ENCODE measurements at places on chromosomes 2 and 18.

GRCh38 chr2:191666732-191667131 is 11.2 kb upstream of the NABP1 start:
- DNase-seq: no peak

- DNase-seq: no peak
Observed at GRCh38 chr2:12155303-12156051, 409.0 kb downstream of the LPIN1 start.

DNA sequence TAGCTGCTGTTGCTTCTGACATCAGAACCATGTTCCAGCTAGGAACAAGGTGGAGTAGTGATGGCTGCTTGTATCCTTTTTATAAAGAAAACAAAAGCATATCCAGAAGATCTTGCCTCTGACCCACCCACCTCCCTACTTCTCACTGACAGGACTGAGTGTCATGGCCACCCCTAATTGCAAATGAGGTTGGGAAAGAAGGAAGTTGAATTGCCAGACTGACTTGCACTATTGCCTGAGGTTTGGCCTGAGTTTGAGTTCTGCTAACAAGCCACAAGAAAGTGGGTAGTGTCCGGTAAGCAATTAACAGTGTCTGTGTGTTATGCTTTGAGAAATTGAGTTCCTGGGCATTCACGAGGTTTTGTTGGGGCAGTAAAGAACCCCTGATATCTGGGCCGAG is 22.8 kb downstream of the SGPP2 start:
- DNase-seq: no peak

- peak; percentile 68 for DNase-seq
Observed at GRCh38 chr2:27720004-27720551, 51.4 kb upstream of the MRPL33 start.

GRCh38 chr2:101864426-101864825 is 127.3 kb upstream of the IL1R2 start:
- no peak for DNase-seq

DNA sequence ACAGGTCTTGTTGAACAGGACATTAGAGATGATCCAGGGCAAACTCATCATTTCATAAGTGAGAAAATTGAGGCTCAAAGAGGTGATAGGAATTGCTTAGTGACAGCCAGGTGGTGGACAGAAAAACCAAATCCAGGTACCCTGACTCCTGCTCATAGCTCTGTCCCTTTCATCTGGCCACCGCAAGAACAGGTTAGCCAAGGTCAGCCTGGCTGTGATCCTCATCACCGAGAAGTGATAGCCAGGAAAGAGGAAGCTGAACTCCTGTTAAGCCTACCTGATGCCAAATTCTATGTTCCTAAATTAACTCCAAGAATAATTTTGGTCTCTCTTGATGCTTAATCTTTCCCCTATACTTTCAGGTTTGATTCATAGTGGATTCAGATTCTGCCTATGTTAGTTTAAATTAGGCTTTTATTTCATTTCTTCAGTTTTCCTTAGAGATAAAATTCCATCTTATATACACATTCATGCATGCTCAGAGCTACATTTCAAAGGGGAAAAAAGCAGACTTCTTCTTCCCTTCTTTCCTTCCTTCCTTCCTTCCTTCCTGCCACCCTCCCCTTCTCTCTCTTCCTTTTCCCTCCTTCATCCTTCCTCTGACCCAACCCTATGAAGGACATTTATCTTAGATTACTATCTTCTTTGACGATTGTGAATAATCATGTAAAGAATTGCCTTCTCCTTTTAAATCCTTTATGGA is 17.3 kb upstream of the CRIM1 start:
- DNase-seq: no peak

- DNase-seq: no peak
Observed at GRCh38 chr2:111133603-111134002, 12.9 kb downstream of the BCL2L11 start.

GRCh38 chr2:23241121-23241520 is 143.9 kb upstream of the KLHL29 start:
- no peak for DNase-seq

DNA sequence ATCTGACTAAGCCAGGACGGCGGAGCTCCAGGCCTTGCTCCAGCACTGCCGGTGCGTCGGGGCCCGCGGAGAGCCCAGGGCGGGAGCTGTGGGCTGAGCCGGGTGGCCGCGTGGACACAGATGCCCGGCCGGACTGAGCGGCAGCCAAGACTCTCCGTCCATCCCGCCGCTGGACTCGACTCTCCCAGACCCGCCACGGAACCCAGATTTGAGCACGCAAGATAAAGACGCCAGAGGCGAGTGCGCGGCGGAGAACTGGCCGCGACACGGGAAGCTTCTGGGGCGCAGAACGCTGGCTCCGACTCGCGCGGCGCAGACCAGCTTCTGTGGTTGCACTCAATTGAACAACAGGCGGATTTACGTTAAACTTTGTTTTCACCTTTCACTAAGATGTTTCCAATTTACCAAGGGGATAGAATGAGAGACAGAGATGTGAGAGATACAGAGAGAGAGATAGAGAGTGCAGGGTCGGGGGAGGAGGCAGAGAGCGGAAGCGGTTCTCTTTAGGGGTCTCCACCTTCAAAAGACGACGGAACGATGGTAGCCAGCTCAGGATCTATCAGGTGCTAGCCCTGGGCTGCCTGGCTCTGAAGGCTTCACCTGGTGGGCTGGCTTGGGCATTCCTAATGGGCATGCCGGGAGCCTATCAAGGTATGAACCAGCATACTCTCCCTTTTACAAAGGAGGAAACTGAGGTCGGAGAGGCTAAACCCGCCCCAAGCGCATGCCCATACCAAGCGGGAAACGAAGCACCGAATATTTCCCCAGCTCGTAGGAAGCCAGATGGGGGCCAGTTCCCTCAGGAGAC is 10.4 kb upstream of the EN1 start:
- no peak for DNase-seq

- no peak for DNase-seq
Observed at GRCh38 chr18:5914016-5914415, 18.7 kb upstream of the TMEM200C start.

- no peak for DNase-seq
Observed at GRCh38 chr2:240727439-240727838, 35.8 kb downstream of the AQP12A start.

GRCh38 chr18:58187674-58188073 is 143.6 kb downstream of the NEDD4L start:
- DNase-seq: no peak

GRCh38 chr2:122340246-122340645 is 584.8 kb downstream of the TSN start:
- no peak for DNase-seq

DNA sequence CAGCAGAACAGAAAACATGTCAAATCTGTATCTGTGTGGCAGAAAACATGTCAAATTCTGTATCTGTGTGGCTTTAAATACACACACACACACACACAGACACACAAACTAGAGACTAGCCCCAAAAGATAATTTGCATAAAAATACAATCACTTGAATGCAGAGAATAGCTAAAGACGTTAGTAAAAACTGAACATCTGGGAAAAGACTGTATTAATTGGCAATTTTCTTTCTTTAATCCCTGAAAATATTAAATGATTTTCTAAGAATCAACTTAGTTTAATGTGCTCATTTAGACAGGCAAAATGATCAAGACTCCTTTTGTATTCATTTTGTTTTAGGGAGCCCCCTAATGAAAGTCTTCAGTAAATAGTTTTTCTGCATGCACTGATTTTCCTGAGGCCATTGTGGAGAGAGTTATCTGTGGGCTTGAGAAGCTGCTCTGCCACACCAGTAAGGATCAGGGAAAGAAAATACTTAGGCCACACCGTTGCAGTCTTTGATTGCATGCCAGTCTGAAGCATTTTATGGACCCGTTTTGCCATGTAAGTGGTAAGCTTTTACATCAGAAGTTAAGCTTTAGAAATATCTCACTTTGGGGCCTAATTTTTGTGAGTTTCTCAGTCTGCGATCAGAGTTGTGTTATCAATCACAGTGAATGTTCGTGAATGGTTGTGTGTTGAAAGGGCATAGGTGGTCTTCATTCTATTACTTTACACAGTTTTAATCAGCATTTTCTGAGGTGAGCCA is 2.2 kb downstream of the SPATS2L start:
- DNase-seq: no peak

DNA sequence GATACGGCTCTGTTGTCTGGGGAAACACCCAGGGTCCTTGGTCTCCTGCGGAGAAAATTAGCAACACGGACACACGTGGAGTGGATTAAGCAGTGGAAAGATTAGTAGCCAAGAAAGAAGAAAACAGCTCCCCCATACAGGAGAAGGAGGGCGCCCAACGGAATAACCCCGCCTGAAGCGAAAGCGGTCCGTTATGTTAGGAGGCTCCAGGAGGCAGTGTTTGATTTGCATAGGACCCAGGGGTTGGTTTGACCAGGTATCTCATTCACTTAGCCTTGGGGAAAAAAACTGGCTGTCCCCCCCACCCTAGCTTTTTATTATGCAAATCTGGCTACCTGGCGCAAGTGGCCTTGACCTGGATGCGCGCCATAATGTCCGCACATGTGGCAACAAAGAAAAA is 170.1 kb upstream of the KYNU start:
- DNase-seq: no peak

DNA sequence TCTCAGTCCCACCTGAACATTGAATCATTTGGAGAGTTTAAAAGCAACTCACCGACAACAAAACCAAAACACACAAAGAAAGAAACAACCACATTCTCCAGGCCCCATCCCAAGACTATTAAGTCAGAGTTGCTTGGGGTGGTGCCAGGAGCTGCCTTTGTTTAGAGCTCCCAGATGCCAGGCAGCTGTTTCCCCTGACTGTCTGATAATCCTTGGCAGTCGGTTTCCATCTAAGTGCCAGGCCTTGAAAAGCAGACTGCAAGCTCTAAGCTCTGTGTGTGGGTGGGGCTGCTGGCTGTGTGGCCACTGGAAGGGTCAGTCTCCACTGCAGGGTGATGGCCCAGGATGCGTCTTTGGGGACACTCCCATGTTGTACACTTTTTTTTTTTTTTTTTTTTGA is 255.3 kb upstream of the AGAP1 start:
- no peak for DNase-seq

DNA sequence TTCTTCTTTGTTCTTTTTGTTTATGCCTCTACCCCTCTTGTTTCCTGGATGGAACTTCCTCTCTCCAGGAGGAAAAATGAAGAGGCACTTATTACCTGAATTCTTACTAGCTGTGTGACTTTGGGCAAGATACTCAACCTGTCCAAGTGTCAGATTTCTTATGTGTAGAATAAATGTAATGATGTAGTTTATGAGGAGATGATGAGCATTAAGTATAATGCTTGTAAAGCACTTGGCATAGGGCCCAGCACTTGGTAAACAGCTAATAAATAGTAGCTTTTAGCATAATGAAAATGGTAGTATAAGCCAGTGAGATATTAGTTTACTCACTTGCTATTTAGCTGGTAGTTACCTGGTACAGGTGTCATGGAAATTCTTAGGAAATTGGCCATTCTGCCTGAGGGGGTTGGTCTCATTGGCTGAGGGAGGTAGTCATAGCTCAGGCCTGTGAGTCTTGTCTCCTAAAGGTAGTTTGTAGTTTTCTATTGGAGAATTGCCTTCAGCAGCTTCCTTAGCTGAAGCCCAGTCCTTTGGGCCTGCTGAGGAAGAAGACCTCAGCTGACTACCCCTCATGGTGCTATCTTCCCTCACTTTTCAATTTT is 133.4 kb upstream of the NABP1 start:
- DNase-seq: no peak

DNA sequence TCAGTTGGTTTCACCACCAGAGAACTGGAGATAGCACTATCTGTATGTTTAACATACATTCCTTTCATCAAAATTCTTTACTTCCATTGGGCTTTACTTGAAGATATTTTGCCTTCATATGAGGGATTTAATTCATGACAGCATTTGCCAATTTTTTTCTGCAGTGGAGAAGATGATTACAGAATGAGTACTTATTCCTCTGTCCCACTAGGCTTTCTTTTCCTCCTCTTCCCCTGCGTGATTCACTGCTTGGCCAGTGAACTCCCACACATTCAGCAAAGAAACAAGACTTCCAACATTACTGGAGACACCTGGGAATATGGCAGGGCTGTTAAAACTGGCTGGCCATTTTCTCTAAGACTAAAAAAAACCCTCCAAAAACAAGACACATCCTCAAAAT is 425.8 kb upstream of the KCNH7 start:
- no peak for DNase-seq

DNA sequence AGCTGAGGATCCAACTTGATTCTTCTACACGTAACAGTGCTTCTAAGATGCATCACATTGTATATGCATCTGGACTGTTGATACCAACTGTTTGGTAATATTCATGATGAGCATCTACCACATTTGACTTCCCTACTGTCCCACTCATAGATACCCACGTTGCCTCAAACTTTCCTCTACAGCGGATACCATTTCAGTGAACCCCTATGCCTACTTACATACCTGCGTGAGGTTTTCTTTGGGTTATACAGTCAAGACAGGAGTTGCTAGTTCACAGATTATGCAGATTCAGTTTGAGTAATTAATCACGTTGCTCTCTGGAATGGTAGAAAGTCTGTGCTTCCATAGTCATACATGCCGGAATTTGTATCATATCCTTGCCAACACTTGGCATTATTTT is 40.0 kb downstream of the EPC2 start:
- DNase-seq: no peak

GRCh38 chr18:23177433-23178072 is 42.3 kb downstream of the CABLES1 start:
- DNase-seq: no peak

- DNase-seq: no peak
Observed at GRCh38 chr2:66488946-66489345, 54.0 kb downstream of the MEIS1 start.

DNA sequence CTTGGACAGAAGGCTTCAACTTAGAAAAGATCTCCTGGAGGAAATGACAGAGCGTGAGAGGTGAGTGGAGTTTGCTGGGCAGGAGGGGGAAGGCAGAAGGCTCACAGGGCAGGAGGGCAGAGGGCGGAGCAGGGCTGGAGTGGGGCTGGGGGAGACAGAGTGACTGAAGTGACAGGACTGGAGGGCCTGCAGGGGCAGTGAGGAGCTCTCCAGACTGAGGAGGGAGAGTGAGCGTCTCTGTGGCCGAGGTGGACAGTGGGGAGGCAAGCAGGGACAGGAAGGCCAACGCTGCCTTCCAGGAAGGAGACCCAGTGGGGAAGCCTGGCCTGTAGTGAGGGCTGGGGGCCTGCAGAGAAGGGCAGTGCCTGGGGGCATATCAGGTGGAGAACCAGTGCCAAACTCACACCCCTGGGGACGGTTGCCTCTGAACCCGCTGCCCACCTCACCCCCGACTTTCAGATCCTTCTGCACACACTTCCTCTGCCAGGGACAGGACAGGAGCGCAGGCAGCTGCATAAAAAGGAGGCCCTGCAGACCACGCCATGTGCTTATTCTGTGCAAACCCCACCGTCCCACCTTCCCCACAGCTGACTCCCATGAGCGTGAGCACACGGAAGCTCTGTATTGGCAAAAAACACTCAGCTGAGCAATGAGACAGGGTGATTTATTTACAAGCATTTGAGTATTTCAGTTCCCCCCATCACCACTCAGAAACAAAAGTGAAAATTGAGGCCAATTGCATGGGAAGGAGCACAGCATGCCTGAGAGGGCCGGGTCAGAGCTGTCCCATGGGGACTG is 244.3 kb downstream of the FAM210A start:
- DNase-seq: no peak
